ENCODE measurements at places on chromosomes 1 and 21. TPM values are rescaled to one million over a fixed set of nuclear protein-coding genes. Genes with fewer than 3 reads are reported as not detected.

Gene TYW3
- total RNA-seq = 31.4 TPM

DNA sequence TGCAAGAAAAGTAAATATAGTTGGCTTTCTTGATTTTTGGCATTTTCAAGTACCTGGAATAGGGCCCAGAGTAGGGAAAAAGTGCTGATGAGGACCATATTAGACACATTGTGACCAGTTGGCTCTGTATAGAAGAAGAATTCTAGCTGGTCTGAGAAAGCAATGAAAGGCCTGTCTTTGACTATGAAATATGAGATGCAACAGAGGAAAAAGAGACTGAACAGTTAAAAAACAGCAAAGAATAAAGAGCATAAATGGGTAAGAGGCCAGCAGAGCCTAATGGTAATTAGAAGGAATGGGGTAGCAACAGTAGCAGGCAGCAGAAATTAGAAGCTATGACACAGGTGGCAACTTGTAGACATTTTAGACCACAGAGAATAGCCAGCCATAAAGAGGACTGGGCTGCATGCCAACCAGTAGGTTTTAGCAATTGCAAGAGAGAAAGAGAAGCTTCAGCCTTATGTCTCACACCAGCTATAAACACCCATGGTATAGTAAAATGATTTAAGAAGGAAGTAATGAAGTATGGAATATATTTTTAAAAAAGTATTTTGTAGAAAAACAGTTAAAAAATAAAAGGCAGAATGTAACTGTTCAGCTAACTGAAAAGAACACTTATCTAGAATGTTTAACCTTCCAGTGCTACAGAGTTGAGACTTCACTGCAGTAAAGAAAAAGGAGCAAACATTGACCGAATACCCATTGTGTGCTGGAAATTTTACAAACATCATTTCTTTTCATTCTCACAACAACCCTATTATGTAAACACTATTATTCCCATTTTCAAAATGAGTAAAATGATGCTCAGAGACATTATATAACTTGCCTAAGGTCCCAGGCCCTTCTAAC, 114.1 kb downstream of the LHX4 start:
- H3K4me1 ChIP-seq = no peaks in the 10 kb centered on the region
- no peaks in the 10 kb centered on the region for H3K36me3 ChIP-seq
- H3K27me3 ChIP-seq = no peaks in the 10 kb centered on the region
- H3K27ac ChIP-seq = no peak overlapping the region
- H3K4me3 ChIP-seq = no peak overlapping the region

DNA sequence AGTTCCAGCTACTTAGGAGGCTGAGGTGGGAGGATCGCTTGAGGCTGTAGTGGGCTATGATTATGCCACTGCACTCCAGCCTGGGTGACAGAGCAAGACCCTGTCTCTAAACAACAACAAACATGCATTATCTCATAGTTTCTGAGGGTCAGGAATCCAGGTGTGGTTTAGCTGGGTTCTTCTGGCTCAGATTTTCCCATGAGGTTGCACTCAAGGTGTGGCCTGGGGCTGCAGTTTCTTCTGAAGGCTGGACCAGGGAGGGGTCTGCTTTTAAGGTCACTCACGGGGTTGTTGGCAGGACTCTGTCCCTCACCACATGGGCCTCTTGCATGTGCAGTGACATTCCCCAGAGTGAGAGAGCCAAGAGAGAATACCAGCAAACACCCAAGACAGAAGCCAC, 77.0 kb downstream of the EPHB2 start:
- H3K27ac ChIP-seq = no peak overlapping the region
- peaks cover 11% of the 10 kb centered on the region for H3K4me1 ChIP-seq
- H3K4me3 ChIP-seq = no peak overlapping the region
- no peaks in the 10 kb centered on the region for H3K27me3 ChIP-seq

Gene PLA2G2F
- not detected for total RNA-seq

DNA sequence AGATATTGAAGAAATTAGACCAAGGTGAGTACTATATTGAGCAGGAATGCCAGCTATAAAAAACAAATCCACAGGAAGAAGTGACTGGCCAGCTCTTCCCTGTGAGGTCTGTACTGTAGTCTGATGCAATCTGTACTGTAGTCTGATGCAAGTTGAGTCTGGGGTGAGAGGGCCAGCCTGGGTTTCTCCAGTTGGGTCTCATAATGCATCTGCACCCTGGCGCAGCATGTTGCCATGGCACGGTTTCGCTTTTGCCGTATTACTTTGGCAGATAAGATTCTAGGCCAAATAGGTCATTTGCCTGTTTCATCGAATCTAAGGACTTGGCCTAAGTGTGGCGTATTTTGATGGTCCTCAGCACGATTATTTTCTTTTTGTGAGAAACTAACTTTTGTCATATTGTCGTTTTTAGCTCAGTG, 24.4 kb upstream of the PGD start:
- DNase-seq = no peak
- H3K36me3 ChIP-seq = peaks cover 33% of the 10 kb centered on the region
- H3K27ac ChIP-seq = no peak overlapping the region
- no peak overlapping the region for H3K4me3 ChIP-seq

Gene S100A7A
- not detected for total RNA-seq

Gene FBXO2
- total RNA-seq = 55.5 TPM

GRCh38 chr1:221303623-221304022, 424.4 kb downstream of the HLX start:
- H3K36me3 ChIP-seq = no peaks in the 10 kb centered on the region
- H3K4me1 ChIP-seq = no peaks in the 10 kb centered on the region
- no peak overlapping the region for H3K4me3 ChIP-seq
- DNase-seq = no peak
- H3K27me3 ChIP-seq = no peaks in the 10 kb centered on the region
- no peak overlapping the region for H3K27ac ChIP-seq

- H3K4me3 ChIP-seq = peak overlapping the region; percentile 87
- H3K27ac ChIP-seq = peak overlapping the region; percentile 43
- 0 out of 2 replicates have a peak, but pooled peaks cover 3% of the 10 kb centered on the region for H3K36me3 ChIP-seq
Measured at GRCh38 chr1:169368406-169368769, 393 bp downstream of the BLZF1 start.
